Effector memory CD8-positive, alpha-beta T cell (primary cell): ENCODE measurements at places on chromosomes 2 and 18.

- DNase-seq, result no peak
- no peaks in the 10 kb centered on the region for H3K27me3 ChIP-seq
- H3K36me3 ChIP-seq, result no peaks in the 10 kb centered on the region
- no peak overlapping the region for H3K27ac ChIP-seq
Measured at GRCh38 chr18:49247781-49248180, 212.7 kb downstream of the DYM start.

GRCh38 chr2:80112790-80113189 is 191.8 kb downstream of the LRRTM1 start:
- H3K4me3 ChIP-seq, result no peak overlapping the region
- no peaks in the 10 kb centered on the region for H3K4me1 ChIP-seq
- H3K27ac ChIP-seq, result no peak overlapping the region
- no peak for DNase-seq
- no peaks in the 10 kb centered on the region for H3K36me3 ChIP-seq
- no peaks in the 10 kb centered on the region for H3K27me3 ChIP-seq

DNA sequence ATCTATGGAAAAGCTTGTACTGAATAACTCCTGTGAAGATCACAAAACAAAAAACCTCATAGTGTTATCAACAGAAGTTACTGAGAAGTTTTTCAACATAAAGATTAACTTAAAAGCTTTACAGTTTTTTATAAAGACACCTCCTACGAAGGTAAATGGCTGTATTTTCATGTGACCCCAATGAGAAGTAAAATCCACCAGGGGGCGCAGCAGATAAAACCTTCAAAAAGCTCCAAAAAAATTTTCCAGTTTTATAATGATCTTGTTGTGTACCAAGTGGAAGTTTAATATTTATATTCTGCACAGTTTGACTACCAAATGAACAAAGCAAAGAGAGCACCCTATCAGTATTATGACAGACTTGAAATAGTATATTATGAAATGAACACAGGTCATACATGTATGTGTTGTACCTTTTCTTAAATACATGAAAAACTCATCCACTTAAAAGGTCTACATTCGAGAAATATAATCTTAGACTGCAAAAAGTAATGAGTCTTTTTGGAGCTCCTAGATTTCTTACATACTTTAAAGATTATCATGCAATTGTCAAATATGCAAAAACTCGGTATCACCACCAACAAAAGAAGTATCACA is 38.5 kb downstream of the PNO1 start:
- peaks cover 18% of the 10 kb centered on the region for H3K36me3 ChIP-seq
- H3K4me1 ChIP-seq, result peaks cover 23% of the 10 kb centered on the region
- no peak overlapping the region for H3K4me3 ChIP-seq
- no peaks in the 10 kb centered on the region for H3K27me3 ChIP-seq
- DNase-seq, result peak; percentile 55

DNA sequence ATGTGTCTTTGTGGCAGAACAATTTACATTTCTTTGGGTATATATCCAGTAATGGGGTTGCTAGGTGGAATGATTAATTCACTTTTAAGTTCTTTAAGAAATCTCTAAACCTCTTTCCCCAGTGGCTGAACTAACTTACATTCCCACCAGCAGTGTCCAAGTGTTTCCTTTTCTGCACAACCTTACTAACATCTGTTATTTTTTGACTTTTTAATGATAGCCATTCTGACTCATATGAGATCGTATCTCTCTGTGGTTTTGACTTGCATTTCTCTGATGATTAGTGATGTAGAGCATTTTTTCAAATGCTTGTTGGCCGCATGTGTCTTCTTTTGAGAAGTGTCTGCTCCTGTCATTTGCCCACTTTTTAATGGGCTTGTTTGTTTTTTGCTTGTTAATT is 43.1 kb upstream of the PTH2R start:
- H3K27ac ChIP-seq, result no peak overlapping the region
- peaks cover 6% of the 10 kb centered on the region for H3K27me3 ChIP-seq
- H3K4me3 ChIP-seq, result no peak overlapping the region
- H3K4me1 ChIP-seq, result peaks cover 14% of the 10 kb centered on the region
- peaks cover 5% of the 10 kb centered on the region for H3K36me3 ChIP-seq
- DNase-seq, result no peak

DNA sequence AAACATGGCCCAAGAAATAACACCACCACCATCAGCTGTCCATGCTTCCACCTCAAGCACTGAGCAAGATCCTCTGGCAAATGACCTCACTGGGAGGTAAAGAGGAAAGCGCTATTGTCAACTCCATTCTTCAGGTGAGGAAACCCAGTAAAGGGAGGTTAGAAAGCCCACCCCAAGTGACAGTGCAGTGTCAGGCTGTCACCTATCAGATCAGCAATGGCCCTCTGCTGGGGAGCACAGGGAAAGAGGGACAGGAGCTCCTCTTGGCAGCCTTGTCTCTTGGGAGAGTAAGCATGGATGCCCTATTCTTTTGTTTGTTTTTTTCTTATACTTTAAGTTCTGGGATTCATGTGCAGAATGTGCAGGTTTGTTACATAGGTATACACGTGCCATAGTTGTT is 104.3 kb upstream of the DAPL1 start:
- DNase-seq, result no peak
- no peak overlapping the region for H3K27ac ChIP-seq
- H3K27me3 ChIP-seq, result peaks cover 40% of the 10 kb centered on the region
- H3K4me1 ChIP-seq, result no peaks in the 10 kb centered on the region
- H3K36me3 ChIP-seq, result peaks cover 3% of the 10 kb centered on the region
- H3K4me3 ChIP-seq, result no peak overlapping the region

- H3K27ac ChIP-seq, result no peak overlapping the region
- no peak for DNase-seq
- no peaks in the 10 kb centered on the region for H3K4me1 ChIP-seq
- no peak overlapping the region for H3K4me3 ChIP-seq
Measured at GRCh38 chr2:167925758-167926157, 321.6 kb downstream of the STK39 start.

- DNase-seq, result no peak
- H3K27me3 ChIP-seq, result peaks cover 20% of the 10 kb centered on the region
- peaks cover 6% of the 10 kb centered on the region for H3K4me1 ChIP-seq
Measured at GRCh38 chr18:23207191-23207955, 72.1 kb downstream of the CABLES1 start.

GRCh38 chr2:54773838-54774237 is 50.4 kb downstream of the EML6 start:
- no peaks in the 10 kb centered on the region for H3K27me3 ChIP-seq
- no peaks in the 10 kb centered on the region for H3K4me1 ChIP-seq
- H3K4me3 ChIP-seq, result no peak overlapping the region
- no peak overlapping the region for H3K27ac ChIP-seq
- no peak for DNase-seq

- no peaks in the 10 kb centered on the region for H3K27me3 ChIP-seq
- H3K27ac ChIP-seq, result no peak overlapping the region
- DNase-seq, result no peak
- no peak overlapping the region for H3K4me3 ChIP-seq
Measured at GRCh38 chr2:237452861-237453260, 34.2 kb upstream of the MLPH start.

DNA sequence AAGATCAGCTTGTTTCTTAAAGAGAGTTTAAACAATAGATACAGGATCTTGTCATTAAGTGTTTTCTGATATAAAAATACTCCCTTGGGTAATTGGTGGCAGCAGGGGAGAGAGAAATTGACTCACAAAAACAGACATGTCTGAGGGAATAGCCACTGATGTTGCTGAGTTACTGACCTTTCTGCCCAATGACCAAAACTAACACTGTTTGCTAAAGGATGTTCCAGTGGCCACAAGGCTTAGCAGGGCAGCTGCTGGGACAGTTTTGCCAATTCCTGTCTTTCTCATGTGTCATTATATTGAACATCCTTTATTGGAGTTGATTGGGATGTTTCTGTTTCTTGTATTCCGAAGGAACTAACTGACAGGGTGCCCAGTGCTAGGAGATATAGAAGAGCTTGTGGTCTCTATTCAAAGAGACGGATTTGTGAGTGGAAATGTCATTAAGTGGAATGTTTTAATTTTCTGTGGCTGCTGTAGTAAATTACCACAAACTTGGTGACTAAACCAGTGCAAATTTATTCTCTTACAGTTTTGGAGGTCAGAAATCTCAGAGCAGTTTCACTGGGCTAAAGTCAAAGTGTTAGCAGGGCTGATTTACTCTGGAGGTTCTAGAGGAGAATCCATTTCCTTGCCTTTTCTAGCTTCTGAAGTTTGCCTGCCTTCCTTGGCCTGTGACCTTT is 124.8 kb upstream of the RMDN2 start:
- H3K36me3 ChIP-seq, result no peaks in the 10 kb centered on the region
- H3K27ac ChIP-seq, result no peak overlapping the region
- H3K4me1 ChIP-seq, result no peaks in the 10 kb centered on the region
- H3K27me3 ChIP-seq, result no peaks in the 10 kb centered on the region

DNA sequence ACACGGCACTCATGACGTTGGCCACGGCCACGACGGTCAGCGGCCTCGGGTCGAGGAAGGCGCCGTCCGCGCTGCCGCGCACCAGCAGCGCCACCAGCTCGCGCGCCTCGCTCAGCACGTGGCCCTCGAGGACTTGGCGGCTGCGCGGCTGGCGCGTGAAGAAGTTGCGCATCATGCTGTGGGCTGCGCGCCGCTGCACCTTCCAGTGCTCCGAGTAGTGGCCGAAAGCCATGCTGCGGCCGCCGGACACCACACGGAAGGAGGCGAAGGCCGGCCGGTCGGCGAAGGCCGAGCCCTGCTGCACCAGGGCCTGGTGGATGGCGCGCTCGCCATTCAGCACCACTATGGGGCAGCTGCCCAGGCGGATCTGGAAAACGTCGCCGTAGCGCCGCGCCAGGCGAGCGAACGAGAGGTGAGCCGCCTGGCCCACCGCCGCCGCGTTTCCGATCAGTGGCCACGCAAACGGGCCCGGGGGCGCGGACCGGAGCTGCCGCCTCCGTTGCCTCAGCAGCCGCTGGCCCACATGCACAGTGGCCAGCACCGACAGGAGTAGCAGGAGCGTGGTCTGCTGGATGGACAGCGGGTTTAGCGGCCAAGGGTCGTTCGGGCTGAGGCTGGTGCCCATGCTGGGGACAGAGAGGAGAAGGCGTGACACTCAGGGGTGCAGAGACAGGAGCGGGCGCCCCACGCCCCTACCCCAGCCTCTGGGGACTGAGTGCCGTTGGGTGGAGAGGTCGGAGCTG is 1.0 kb downstream of the CYP1B1 start:
- H3K27me3 ChIP-seq, result peaks cover 60% of the 10 kb centered on the region
- no peak for DNase-seq
- peak overlapping the region; percentile 43 for H3K4me3 ChIP-seq
- H3K36me3 ChIP-seq, result no peaks in the 10 kb centered on the region
- no peak overlapping the region for H3K27ac ChIP-seq

- no peak overlapping the region for H3K4me3 ChIP-seq
- peak overlapping the region; percentile 68 for H3K27ac ChIP-seq
- H3K27me3 ChIP-seq, result no peaks in the 10 kb centered on the region
- H3K4me1 ChIP-seq, result peaks cover 5% of the 10 kb centered on the region
- no peak for DNase-seq
- peaks cover 18% of the 10 kb centered on the region for H3K36me3 ChIP-seq
Measured at GRCh38 chr2:113967272-113967671, 77.4 kb downstream of the ACTR3 start.

- H3K27me3 ChIP-seq, result peaks cover 52% of the 10 kb centered on the region
- H3K4me3 ChIP-seq, result no peak overlapping the region
- no peak overlapping the region for H3K27ac ChIP-seq
- peaks cover 5% of the 10 kb centered on the region for H3K36me3 ChIP-seq
- DNase-seq, result peak; percentile 64
- H3K4me1 ChIP-seq, result no peaks in the 10 kb centered on the region
Measured at GRCh38 chr2:239035361-239035814, 187.5 kb downstream of the TWIST2 start.

DNA sequence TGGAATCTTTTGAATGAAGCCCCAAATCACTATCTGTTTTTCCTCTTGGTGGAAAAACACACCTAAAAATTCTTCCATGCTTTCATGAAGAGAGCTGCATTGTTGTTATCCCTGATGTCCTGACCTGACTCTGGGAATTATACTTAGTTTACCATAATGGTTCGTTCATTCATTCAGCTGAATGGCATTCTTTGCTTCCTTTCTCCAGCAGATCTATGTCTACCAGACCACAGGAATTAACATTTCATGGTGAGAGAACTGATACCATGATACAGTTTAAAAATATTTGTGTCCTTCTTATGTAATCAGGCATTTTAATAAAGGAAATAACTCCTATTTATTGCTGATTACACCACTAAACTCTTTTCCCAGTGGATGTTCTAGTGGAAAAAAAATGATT is 11.1 kb upstream of the SLC4A10 start:
- no peak overlapping the region for H3K4me3 ChIP-seq
- DNase-seq, result no peak
- no peaks in the 10 kb centered on the region for H3K36me3 ChIP-seq

GRCh38 chr2:195498176-195498575 is 158.8 kb upstream of the SLC39A10 start:
- peaks cover 9% of the 10 kb centered on the region for H3K4me1 ChIP-seq
- H3K27me3 ChIP-seq, result no peaks in the 10 kb centered on the region
- H3K27ac ChIP-seq, result peak overlapping the region; percentile 38

DNA sequence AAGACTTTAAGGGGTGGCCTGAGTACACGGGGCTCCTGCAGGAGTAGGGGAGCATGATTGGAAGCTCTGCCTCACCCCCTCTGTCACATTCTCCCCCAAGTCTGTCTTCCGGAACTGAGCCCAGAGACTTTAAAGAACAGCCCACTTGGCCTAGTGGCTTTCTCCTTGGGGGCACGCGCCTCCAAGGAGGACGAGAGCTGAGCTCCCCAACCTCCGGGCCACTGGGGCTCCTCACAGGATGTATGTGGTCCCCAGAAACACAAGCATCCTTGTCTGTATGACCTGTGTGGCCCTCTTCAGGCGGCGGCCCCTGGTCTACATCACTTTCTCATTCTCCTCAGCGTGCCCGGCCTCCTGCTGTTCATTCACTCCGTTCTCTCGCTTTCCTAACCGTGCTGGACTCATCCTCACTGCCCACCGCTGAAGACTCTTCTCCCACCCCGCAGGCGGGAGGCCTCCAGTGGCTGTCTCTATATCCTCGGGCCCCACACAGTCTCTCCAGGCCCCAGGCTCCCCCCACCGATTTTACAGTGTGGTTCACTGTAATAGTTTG is 23.7 kb downstream of the KCNF1 start:
- H3K36me3 ChIP-seq, result no peaks in the 10 kb centered on the region
- DNase-seq, result no peak
- H3K27ac ChIP-seq, result no peak overlapping the region
- no peak overlapping the region for H3K4me3 ChIP-seq

DNA sequence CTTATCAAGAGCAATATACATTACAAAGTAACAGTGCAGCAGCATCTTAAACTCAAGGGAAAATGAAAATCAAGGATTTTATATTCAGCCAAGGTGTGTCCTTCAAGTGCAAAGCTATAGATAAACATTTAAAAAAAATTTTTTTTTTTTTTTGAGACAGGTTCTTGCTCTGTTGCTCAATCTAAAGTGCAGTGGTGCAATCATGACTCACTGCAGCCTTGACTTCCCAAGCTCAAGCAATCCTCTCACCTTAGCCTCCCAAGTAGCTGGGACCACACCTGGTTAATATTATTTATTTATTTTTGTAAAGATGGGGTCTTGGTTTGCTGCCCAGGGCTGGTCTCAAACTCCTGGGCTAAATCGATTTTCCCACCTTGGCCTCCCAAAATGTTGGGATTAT is 9.0 kb downstream of the CDKL4 start:
- peaks cover 3% of the 10 kb centered on the region for H3K36me3 ChIP-seq
- no peaks in the 10 kb centered on the region for H3K27me3 ChIP-seq
- peaks cover 1% of the 10 kb centered on the region for H3K4me1 ChIP-seq
- H3K27ac ChIP-seq, result no peak overlapping the region
- no peak overlapping the region for H3K4me3 ChIP-seq
